GM23248 (cell line): ENCODE measurements at places on chromosomes 4 and X.
A peak's percentile ranks its signal among the peaks of the same experiment; 100 is the strongest.

DNA sequence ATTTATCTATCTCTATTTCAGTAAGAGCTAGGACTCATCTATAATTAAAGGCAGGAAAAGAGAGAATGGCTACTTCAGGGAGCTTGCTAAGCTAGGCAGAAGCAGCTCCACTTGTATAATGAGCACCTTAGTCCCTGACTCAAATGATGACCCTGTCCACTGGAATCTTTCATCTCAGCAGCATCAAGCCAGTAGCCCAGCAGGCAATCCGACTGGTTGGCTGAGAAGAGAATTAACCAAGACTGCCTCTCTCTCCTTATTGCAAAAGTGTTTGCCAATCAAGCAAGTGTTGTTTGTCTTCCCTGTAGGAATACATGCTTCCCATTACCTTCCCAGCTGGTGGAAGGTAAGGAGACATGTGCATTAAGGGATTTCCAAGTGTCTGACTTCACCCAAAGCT is 3.9 kb upstream of the SPOCK3 start:
- peaks cover 22% of the 10 kb centered on the region for H3K27me3 ChIP-seq
- DNase-seq, result no peak
- no peak overlapping the region for H3K4me3 ChIP-seq
- no peaks in the 10 kb centered on the region for H3K36me3 ChIP-seq

- DNase-seq, result no peak
- H3K27ac ChIP-seq, result no peak overlapping the region
- H3K4me1 ChIP-seq, result no peaks in the 10 kb centered on the region
- no peak overlapping the region for H3K4me3 ChIP-seq
- H3K27me3 ChIP-seq, result peaks cover 6% of the 10 kb centered on the region
Observed at GRCh38 chr4:56540826-56541225, 35.2 kb downstream of the ARL9 start.

- DNase-seq, result no peak
- no peak overlapping the region for H3K4me3 ChIP-seq
Observed at GRCh38 chrX:41607264-41607832, 81.4 kb upstream of the GPR34 start.

- no peak for DNase-seq
- no peak overlapping the region for H3K4me3 ChIP-seq
- no peak overlapping the region for H3K27ac ChIP-seq
- no peaks in the 10 kb centered on the region for H3K27me3 ChIP-seq
- H3K36me3 ChIP-seq, result no peaks in the 10 kb centered on the region
Observed at GRCh38 chr4:116215622-116216021, 869.8 kb downstream of the TRAM1L1 start.

GRCh38 chr4:73731968-73732610 is 8.3 kb upstream of the CXCL8 start:
- DNase-seq, result no peak
- H3K4me1 ChIP-seq, result peaks cover 50% of the 10 kb centered on the region
- no peaks in the 10 kb centered on the region for H3K36me3 ChIP-seq
- no peak overlapping the region for H3K27ac ChIP-seq

DNA sequence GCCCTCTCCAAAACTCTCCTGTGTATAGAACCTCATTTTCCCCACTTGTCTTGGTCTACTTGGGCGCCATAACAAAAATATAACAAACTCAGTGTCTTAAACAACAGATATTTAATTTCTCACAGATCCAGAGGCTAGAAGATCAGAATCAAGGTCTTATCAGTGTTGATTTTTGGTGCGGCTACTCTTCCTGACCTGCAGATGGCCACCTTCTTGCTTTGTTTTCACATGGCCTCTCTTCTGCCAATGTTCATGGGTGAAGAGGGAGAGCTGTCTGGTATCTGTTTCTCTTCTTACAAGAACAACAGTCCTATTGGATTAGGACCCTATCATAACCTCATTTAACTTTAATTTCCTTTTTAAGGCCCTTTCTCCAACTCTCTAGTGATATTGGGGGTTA is 177.3 kb downstream of the PABPC4L start:
- DNase-seq, result peak; percentile 2
- H3K36me3 ChIP-seq, result no peaks in the 10 kb centered on the region
- 0 out of 2 replicates have a peak, but pooled peaks cover under 1% of the 10 kb centered on the region for H3K4me1 ChIP-seq
- no peak overlapping the region for H3K4me3 ChIP-seq
- H3K27me3 ChIP-seq, result no peaks in the 10 kb centered on the region
